Naive thymus-derived CD8-positive, alpha-beta T cell (primary cell): ENCODE measurements at places on chromosomes 5 and 9.

DNA sequence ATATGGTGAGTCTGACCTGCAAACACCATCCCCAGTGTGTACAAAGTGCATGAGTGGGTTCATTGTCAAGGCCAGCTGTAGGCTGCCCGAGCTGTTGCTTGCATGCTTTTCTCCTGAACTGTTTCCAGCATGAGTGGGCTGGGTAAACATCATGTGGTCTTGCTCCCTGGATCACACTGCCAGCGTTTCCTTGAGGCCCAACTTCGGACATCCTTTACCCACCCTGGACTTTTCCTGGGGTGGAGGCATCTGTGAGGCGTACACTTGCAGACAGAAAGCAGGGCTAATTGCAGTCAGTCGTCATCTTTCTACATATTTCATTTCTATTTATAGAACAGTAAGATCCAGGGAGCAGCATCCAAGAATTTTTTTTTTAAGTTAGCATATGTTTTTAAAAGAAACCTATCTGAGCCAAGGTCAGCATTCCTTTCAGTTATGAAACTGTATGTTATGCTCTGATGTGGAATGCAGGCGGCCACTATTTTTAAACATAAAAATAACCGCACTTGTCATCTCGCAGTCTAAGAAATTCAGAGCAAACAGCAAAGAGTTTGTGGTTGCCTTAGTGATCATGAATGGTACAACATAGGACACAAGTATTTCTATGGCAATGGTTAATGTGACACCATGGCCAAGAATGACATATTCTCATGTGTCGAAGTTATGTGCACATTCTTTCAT is 106.5 kb upstream of the DMRT1 start:
- DNase-seq, result no peak
- no peak overlapping the region for H3K27ac ChIP-seq
- no peaks in the 10 kb centered on the region for H3K4me1 ChIP-seq
- no peaks in the 10 kb centered on the region for H3K27me3 ChIP-seq
- H3K36me3 ChIP-seq, result peaks cover 4% of the 10 kb centered on the region

GRCh38 chr5:111478266-111478665 is 34.1 kb downstream of the STARD4 start:
- H3K27ac ChIP-seq, result no peak overlapping the region
- H3K4me1 ChIP-seq, result peaks cover 2% of the 10 kb centered on the region
- H3K27me3 ChIP-seq, result no peaks in the 10 kb centered on the region
- DNase-seq, result no peak

DNA sequence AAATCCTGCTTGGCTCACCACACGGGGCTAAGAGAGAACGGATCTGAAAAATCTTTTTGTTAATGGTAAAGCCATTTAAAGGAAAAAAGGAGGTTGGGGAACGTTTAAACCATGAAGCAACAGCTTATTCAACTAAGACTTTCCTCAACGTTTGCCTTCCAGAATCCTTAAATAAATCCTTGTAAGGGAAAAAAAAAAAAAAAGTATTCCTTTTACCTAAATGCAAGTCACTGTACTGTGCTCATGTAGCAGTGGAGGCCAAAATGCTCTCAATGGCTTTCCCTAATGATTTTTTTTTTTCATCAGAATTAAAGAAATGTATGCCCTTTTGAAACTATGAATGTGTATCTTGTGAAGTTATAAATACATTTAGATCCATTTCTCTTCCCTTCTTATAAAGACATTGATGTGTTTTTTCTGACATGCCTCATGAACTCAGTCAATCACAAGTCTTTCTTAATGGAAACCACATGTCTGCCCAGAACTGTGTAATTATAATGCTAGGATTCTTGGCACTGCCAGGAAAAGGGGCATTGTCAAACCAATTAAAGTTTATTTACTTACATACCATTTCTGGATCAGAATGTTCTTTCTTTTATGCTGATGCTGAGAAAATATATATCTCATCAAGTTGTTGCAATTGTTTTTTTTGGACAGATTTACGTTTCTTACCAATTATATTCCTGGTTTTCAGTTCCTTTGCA is 107.5 kb downstream of the EBF1 start:
- H3K4me3 ChIP-seq, result no peak overlapping the region
- H3K36me3 ChIP-seq, result no peaks in the 10 kb centered on the region
- H3K27me3 ChIP-seq, result peaks cover 4% of the 10 kb centered on the region
- DNase-seq, result no peak

GRCh38 chr9:86943201-86944113 is 3.8 kb downstream of the GAS1 start:
- H3K4me1 ChIP-seq, result peaks cover 9% of the 10 kb centered on the region
- H3K27me3 ChIP-seq, result peaks cover 57% of the 10 kb centered on the region
- H3K27ac ChIP-seq, result no peak overlapping the region
- H3K36me3 ChIP-seq, result no peaks in the 10 kb centered on the region
- no peak for DNase-seq

- H3K27ac ChIP-seq, result no peak overlapping the region
- DNase-seq, result no peak
These were observed 10.1 kb upstream of the CDH9 start for GRCh38 chr5:27048510-27048909.

GRCh38 chr5:124103671-124104070 is 591.7 kb downstream of the CSNK1G3 start:
- H3K27ac ChIP-seq, result no peak overlapping the region
- DNase-seq, result no peak
- no peak overlapping the region for H3K4me3 ChIP-seq
- no peaks in the 10 kb centered on the region for H3K4me1 ChIP-seq

DNA sequence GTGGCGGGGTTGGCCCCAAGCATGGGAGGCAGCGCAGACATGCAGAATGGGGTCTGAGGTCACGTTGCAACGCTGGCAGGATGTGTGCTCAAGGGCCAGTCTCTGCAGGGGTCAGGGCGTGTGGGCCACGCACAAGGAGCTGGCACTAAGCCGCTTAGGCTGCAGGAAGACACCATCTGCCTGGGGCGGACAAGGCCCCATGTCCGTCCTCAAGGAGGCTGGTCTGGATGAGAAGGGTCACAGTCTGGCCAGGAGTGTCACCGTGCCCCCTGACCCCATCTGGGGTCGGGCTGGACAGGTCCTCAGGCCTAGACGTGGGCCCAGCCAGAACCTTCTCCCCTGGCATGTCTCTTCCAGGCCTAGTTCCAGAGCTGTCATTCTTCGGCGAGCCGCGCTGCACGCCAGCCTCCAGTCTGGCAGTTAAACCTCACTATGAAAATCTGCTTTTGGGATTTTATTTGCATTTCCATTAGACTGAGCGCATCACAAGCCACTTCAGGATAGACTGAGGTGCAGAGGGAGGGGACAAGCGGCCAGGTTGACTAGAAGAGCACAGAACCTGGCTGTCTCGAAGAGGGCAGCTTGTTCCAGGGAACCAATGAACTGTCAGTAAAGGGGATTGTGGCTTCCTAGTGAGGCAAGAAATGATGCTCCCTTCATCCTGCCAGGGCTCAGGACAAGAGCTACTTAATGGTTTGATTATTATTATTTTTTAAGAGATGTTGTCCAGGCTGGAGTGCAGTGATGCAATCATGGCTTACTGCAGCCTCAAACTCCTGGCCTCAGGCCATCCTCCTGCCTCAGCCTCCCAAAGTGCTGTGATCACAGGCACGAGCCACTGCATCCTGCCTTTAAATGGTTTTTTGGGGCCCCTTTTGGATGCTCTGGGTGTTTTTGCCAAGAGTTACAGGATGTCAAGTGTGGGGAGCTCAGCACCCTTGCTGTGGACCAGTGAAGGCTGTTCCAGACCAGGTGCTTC is 4.3 kb downstream of the BRD3OS start:
- H3K27me3 ChIP-seq, result no peaks in the 10 kb centered on the region
- no peaks in the 10 kb centered on the region for H3K4me1 ChIP-seq
- DNase-seq, result no peak

GRCh38 chr9:107246259-107247254 is 36.5 kb upstream of the RAD23B start:
- H3K27ac ChIP-seq, result no peak overlapping the region
- peaks cover 17% of the 10 kb centered on the region for H3K4me1 ChIP-seq
- H3K27me3 ChIP-seq, result peaks cover 6% of the 10 kb centered on the region
- H3K36me3 ChIP-seq, result no peaks in the 10 kb centered on the region

DNA sequence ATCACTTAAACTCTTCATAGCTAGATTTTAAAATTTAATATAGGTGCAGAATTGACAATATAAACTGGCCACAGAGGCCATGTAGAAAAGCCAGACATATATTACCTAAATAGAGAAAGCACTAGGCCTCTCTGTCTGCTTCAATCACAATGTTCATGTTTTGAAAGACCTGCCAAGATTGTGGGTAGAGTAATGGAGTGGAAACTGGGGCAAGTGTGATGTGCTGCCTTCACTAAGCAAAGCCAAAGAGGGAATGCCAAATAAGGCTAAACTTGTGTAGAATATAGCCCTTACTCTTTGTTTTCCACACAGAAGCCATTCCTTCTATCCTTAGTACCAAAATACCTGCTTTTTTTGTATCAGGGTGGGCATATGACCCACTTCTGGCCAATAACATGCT is 15.1 kb upstream of the ISOC1 start:
- no peaks in the 10 kb centered on the region for H3K4me1 ChIP-seq
- H3K36me3 ChIP-seq, result no peaks in the 10 kb centered on the region
- no peak overlapping the region for H3K4me3 ChIP-seq

DNA sequence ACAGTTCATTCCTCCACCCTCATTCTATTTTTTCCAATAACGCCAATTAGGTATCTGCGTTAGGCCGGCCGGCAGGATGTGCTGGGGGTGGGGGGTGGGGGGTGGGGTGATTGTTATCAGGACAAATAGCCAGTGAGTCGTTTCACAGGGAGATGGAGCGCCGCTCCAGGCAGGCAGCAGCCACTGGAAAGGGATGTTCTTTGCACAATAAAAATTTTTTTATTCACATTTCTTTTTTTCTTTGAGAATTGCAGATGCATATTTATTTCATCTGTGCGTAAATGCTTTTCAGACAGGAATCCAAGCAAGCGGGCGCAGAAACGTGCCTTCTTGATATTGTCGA is 4.1 kb downstream of the LMX1B start:
- no peak for DNase-seq
- peaks cover 16% of the 10 kb centered on the region for H3K4me1 ChIP-seq
- no peaks in the 10 kb centered on the region for H3K36me3 ChIP-seq
- H3K27me3 ChIP-seq, result peaks cover 32% of the 10 kb centered on the region
- H3K4me3 ChIP-seq, result no peak overlapping the region

- no peak overlapping the region for H3K4me3 ChIP-seq
- no peaks in the 10 kb centered on the region for H3K27me3 ChIP-seq
- no peaks in the 10 kb centered on the region for H3K4me1 ChIP-seq
- no peaks in the 10 kb centered on the region for H3K36me3 ChIP-seq
- DNase-seq, result no peak
- no peak overlapping the region for H3K27ac ChIP-seq
These were observed 117.9 kb upstream of the GRIA1 start for GRCh38 chr5:153372425-153373129.

DNA sequence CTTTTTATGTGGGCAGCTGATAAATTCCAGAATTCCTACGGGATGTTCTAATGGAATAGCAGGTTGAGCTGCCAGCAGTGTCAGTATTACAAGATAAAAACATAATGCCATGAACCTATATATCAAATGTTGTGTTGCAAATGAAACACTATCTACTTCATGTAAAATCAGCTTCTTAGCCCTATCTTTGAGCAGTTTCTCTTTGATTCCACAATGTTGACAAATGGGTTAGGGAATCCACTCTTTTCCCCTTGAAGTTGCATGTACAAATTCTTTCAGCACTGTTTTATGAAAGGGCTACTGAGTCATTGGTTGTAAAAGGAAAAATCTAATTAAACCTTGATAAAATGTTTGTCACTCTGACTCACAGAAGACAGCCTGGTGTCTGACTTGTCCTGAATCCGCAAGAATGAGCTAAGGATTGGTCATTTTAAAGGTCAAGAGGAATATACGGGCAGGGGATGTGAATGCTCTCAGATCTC is 950.6 kb upstream of the NUDT12 start:
- H3K4me1 ChIP-seq, result no peaks in the 10 kb centered on the region
- DNase-seq, result no peak
- no peaks in the 10 kb centered on the region for H3K36me3 ChIP-seq

DNA sequence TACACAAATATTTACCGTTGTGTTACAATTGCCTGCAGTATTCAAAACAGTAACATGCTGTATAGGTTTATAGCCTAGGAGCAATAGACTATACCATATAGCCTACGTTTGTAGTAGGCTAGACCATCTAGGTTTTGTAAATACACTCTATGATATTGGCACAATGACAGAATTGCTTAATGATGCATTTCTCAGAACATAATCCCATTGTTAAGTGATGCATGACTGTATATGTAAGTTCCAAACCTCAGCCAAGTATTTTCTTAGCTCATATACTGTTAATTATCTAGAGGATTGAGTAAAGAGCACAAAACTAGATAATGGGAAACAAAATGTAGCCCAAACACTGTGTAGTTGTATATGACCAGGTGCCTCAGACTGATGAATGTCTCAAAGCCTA is 220.1 kb downstream of the ANXA1 start:
- no peaks in the 10 kb centered on the region for H3K36me3 ChIP-seq
- no peaks in the 10 kb centered on the region for H3K4me1 ChIP-seq
- no peaks in the 10 kb centered on the region for H3K27me3 ChIP-seq
- H3K27ac ChIP-seq, result no peak overlapping the region

DNA sequence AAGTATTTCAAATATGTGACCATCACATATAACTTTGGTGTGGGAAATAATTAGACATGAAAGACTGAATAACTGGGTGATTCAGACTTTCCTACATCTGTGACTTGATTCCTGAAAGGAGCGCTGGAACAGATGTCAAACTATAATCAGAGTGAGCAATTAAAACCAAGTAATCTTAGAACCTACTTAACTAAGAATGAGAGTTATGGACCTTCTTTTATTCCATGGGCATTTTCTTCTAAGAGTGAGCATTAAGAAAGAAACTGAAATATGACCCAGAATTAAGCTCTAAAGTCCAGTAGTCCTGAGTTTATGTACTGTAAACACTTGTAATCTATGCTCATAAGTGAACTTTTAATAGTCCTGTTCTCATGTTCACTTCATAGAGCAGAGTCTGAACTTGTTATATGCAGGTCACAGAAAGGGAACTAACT is 68.4 kb downstream of the PAM start:
- no peaks in the 10 kb centered on the region for H3K36me3 ChIP-seq
- no peak overlapping the region for H3K27ac ChIP-seq

DNA sequence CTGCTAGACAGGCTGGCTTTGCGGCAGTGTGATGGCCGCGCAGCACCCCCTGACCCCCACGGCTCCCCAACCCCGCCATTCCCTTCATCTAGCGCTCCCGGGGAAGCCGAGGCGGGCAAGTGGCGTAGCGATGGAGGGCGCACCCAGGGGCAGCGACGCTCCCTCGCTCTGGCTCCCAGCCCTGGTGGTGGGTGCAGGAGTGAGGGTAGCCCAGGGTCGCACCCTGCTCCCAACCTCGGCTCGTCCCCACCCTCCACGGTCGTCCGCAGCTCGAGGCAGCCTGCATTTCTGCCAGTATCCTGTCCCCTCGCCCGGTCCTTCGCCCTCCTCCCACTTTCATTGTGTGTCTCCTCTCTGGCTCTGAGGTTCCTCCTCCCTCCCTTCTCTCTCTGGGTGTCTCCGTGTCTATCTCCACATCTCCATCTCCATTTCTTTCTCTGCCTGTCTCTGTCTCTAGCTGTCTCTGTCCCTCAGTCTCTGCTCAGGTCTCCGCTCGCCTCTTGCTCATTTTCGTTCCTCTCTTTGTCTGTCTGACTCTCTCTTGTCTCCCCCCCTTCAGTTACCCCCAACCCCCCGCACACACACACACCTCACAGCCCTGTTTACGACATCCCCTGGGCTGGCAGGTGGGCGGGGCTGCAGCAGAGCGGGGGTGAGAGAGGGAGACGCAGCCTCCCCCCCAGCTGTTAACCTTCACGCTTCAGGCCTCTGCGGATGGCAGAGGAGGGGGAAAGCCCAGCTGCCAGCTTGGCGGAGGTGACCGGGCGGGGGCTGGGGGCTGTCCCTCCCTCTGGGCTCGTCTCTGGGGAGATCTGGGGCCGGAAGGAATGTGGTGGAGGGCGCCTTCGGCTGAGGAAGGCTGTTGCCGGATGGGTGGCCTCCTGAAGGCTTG is 48.7 kb upstream of the PSD2 start:
- no peaks in the 10 kb centered on the region for H3K27me3 ChIP-seq
- peak overlapping the region; percentile 60 for H3K27ac ChIP-seq
- H3K4me3 ChIP-seq, result peak overlapping the region; percentile 93
- no peaks in the 10 kb centered on the region for H3K36me3 ChIP-seq
- H3K4me1 ChIP-seq, result peaks cover 29% of the 10 kb centered on the region
